ENCODE measurements at places on chromosomes 3 and 15. TPM values are rescaled to one million over a fixed set of nuclear protein-coding genes. Genes with fewer than 3 reads are reported as not detected.

DNA sequence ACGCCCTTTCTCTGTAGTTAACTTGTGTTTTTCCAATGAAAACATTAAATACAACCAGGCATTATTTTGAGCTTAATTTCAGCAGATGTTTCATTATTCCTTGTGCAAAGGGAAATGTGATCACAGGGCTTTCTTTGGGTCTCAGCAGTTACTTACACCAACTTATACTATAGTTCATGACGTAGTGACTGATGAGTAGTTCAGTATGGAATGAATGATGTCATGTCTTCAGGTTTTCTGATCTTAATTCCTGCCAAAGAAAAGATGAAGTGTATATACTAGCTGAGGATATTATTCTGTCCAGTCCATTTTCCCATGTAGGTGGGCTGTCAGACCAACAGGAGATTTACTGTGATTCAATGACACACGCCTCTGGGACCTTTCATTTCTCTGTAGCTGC, 61.3 kb downstream of the MYRIP start:
- H3K4me3 ChIP-seq = no peak overlapping the region
- H3K36me3 ChIP-seq = no peaks in the 10 kb centered on the region
- H3K27me3 ChIP-seq = no peaks in the 10 kb centered on the region
- no peak for DNase-seq
- no peaks in the 10 kb centered on the region for H3K4me1 ChIP-seq
- no peak overlapping the region for H3K27ac ChIP-seq

GRCh38 chr3:167380004-167380689, at the start of gene ZBBX:
Gene ZBBX, minus strand, starts transcription at chr3:167380297. Its CDS starts 7,396 bp downstream, at chr3:167372901.
- H3K4me1 ChIP-seq = no peaks in the 10 kb centered on the region
- peak; percentile 91 for DNase-seq
- no peak within 1 kb of the TSS for H3K27ac ChIP-seq
- peak within 1 kb of the TSS; percentile 32 for H3K4me3 ChIP-seq
- H3K27me3 ChIP-seq = no peaks in the 10 kb centered on the region

GRCh38 chr15:66872405-66872804, 170.4 kb downstream of the SMAD6 start:
- no peak overlapping the region for H3K4me3 ChIP-seq
- no peaks in the 10 kb centered on the region for H3K27me3 ChIP-seq
- no peak overlapping the region for H3K27ac ChIP-seq
- DNase-seq = no peak
- no peaks in the 10 kb centered on the region for H3K4me1 ChIP-seq

DNA sequence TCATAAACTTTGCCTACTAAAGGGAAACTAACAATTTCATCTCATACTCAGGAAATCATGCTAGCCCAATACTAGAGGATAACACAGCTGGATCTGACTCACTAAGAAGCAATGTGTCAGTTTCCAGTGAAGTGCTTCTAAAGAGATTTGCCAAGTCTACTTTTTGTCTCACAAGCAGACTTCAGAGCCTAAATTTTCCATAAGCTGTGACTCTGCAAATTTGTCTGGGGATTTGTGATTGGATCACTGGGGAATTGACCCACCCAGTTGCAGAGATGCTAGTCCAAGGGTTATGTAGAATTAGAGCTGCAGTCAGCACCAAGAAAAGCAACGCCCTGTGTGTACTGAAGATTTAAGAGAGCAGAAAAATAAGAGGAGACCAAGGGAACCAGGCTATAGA, 647.1 kb downstream of the NTRK3 start:
- no peaks in the 10 kb centered on the region for H3K4me1 ChIP-seq
- no peaks in the 10 kb centered on the region for H3K27me3 ChIP-seq
- H3K27ac ChIP-seq = no peak overlapping the region
- DNase-seq = no peak
- no peak overlapping the region for H3K4me3 ChIP-seq

DNA sequence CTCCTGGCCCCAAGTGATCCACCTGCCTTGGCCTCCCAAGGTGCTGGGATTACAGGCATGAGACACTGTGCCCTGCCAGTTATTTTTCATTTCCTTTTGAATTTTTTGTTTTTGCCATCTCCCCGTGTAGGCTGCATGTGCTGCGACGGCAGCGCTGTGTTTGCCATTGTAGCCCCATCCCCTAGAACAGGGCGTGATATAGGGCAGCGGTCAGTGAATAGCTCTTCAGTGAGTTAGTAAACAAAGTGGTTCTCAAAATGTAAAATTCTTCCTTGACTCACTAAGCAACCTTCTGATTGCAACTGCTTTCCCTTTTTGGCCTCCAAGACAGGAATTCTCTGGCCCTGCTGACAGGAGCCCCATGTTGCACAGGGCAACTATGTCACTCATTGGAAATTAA, 138.1 kb upstream of the CTDSPL start:
- DNase-seq = no peak
- no peaks in the 10 kb centered on the region for H3K27me3 ChIP-seq
- H3K4me1 ChIP-seq = peaks cover 14% of the 10 kb centered on the region
- H3K36me3 ChIP-seq = no peaks in the 10 kb centered on the region
- no peak overlapping the region for H3K27ac ChIP-seq

DNA sequence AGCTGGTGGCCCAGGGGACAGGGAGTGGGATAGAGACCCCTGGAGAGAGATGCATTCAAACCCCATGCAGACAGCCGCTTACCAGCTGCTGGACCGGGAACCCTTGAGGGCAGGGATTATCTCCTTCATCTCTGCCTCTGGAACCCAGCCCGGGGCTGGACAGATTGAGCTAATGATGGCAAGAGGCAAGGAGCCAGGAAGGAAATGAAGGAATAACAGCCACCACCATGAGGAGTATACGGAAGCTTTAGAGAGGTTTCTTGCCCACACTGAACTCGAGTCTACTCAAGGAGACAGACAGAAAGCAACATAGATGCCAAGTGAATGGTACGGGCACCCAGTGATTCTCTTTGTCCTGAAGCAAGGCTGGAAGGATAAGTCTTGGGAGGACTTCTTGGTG, 23.2 kb downstream of the HAPLN3 start:
- DNase-seq = no peak
- no peak overlapping the region for H3K27ac ChIP-seq
- peaks cover 4% of the 10 kb centered on the region for H3K27me3 ChIP-seq
- no peak overlapping the region for H3K4me3 ChIP-seq

DNA sequence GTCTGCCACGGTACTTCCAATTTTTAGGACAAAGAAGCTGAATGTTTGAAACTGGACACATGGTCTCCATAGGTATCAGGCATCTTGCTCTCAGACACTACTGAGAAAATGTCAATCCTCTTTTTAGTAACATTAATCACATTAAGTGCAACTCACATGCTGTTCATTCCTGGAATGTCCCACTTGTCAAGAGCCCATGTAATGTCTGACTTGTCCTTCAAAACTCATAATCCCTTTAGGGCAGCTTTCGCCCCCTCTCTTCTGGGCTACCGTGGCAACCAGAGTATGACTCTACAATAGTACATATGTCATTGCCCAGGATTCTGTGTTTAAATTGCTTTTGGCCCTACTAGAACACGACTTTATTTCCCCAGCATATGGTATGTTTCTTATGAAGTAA, 12.3 kb downstream of the NUDT16 start:
- no peaks in the 10 kb centered on the region for H3K27me3 ChIP-seq
- DNase-seq = no peak
- H3K36me3 ChIP-seq = no peaks in the 10 kb centered on the region
- no peaks in the 10 kb centered on the region for H3K4me1 ChIP-seq

DNA sequence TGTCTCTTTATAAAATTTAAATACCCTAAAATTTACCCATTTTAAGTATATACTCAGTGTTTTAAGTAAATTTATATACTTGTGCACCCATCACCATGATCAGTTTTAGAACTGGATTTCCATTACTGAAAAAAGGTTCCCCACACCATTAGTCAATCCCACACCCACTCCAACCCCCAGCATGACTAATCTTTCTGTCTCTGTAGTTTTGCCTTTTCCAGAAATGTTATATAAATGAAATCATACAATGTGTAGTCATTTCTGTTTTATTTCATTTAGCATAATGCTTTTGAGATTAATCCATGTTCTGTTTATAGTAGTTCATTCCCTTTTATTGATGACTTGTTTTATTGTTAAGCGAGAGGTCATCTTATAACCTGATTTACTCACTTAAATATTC, 66.1 kb upstream of the LIMD1 start:
- no peak overlapping the region for H3K27ac ChIP-seq
- no peak for DNase-seq
- H3K36me3 ChIP-seq = peaks cover 11% of the 10 kb centered on the region
- no peaks in the 10 kb centered on the region for H3K27me3 ChIP-seq

GRCh38 chr3:66138336-66139313, 82.2 kb upstream of the SLC25A26 start:
- H3K27me3 ChIP-seq = no peaks in the 10 kb centered on the region
- no peaks in the 10 kb centered on the region for H3K4me1 ChIP-seq
- H3K36me3 ChIP-seq = no peaks in the 10 kb centered on the region

DNA sequence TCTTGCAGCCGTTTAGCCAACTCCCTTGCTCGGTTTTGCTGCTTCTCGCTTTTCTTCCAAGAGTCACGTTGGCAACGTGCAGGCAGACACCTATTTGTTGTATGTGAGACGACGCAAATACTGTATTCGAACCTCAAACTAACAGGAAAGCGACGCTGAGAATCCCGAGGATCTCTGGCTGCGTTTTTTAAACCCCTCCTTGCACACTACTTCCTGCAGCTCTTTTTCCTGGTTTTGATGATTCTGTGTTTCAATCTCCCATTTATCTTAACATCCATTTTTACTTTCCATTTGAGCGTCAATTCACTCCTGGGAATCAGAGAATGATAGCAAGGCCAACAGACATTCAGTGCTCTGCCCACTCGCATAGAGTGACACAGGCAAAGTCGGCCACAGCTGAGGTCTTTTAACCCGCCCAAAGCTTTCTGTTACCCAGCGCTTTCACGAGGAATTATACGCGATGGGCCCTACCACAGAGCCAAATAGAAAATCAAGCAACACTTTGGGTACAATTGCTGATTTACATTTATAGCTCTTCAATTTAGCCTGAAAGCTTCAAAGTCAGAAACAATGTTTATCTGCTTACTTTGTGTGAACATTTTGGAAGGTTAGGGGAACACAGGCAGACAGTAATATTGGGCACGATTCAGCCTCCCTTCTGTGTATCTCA, 1.6 kb upstream of the ANXA2 start:
- peaks cover 9% of the 10 kb centered on the region for H3K36me3 ChIP-seq
- peaks cover 23% of the 10 kb centered on the region for H3K4me1 ChIP-seq
- no peak overlapping the region for H3K4me3 ChIP-seq

DNA sequence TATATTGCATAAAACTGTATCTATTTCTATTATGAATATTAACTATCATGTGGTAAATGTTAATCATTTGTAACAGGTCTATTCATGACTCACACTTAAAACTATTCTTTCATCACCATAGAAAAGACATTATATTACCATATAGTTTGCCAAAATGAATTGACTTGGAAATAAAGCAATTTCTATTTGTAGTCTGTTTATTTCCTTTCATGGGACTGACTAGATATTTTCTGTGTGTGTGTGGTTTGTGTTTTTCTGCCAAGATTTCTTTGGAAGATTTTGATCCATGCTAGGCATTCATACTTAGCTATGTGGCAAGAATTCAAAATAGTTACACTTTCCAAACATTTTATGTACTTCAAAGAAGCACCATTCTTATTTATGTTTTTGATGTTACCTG, 522.5 kb upstream of the AGTR1 start:
- no peaks in the 10 kb centered on the region for H3K36me3 ChIP-seq
- no peak overlapping the region for H3K27ac ChIP-seq
- no peak overlapping the region for H3K4me3 ChIP-seq
- DNase-seq = no peak
- H3K27me3 ChIP-seq = no peaks in the 10 kb centered on the region

DNA sequence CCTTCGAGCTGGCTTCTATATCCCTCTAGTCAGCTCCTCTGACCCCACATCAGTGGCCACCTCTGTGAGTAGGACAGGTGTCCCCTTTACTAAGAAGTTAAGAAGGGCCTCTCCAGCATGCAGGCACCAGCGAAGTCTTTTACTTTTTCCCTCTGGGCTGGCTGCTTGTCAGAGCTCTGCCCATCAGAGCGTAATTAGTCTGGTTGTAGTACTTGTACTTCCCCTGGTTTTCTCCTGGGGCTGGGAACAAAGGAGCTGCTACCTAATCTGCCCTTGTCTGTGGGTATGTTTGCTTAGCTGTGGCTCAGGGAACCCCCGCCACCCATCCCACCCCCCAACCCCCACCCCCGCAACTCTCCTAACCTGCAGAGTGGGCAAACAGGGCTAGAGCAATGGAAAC, 27.4 kb upstream of the ALPK3 start:
- H3K36me3 ChIP-seq = peaks cover 59% of the 10 kb centered on the region
- DNase-seq = no peak
- no peak overlapping the region for H3K4me3 ChIP-seq
- H3K27ac ChIP-seq = no peak overlapping the region
- no peaks in the 10 kb centered on the region for H3K27me3 ChIP-seq
- peaks cover 14% of the 10 kb centered on the region for H3K4me1 ChIP-seq

GRCh38 chr15:57726411-57726810, 19.9 kb downstream of the POLR2M start:
- H3K27ac ChIP-seq = no peak overlapping the region
- DNase-seq = no peak
- H3K4me1 ChIP-seq = no peaks in the 10 kb centered on the region

DNA sequence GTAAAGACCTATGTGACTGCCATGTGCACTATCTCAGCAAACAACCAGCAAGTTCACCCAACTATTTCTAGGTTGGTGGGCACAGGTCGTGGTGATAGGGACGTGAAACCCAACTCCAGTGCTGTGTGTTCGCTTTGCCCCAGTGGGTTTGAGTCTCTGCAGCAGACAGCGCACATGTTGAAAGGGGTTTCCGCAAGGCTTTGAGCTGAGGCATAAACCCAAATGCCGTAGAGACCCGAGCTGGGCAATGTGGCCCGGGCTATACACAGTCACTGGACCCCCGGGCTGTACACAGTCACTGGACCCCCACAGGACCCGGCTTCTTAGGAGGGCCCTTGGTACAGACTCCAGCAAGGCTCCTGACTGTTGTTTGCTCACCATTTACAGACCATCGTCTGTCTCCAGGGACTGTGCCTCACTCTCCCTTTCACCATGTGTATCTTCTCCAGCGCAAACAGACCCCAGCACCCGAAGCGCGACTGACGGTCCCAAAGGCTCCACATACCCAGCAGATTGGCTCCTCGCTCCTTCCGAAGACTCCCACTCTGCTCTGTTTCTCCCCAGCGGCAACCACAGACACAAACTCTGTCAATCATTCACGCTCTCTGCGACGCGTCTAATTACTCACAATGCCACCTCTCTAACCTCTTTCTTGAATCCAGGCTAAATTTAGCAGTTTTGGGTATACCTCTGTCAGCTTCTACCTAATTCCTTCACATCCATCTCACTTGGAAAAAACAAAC, 31.2 kb downstream of the PCSK6 start:
- no peak overlapping the region for H3K4me3 ChIP-seq
- H3K27ac ChIP-seq = peak overlapping the region; percentile 33
- no peak for DNase-seq
- H3K27me3 ChIP-seq = no peaks in the 10 kb centered on the region

DNA sequence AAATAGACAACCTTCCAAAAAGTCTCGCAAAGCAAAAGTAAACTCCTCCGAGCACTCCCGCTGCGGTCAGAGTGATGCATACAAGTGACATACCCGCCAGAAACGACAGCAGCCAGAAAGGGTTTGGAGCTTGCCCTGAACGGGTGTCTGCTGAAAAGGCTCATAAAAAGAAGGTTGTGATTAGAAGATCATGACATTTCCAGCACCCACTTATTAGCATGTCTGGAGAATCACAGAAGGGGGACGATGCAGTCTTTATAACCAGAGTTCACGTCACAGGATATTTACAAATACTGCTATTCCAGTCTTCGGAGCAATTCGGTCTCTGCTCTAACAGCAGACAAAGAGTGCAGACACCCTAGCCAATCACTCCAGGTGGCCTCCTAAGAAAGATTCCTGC, 59.1 kb upstream of the FRMD4B start:
- peak overlapping the region; percentile 30 for H3K4me3 ChIP-seq
- no peaks in the 10 kb centered on the region for H3K36me3 ChIP-seq
- no peak for DNase-seq
- H3K4me1 ChIP-seq = no peaks in the 10 kb centered on the region

GRAMD1C gene
- 6.4 TPM for total RNA-seq

ARL6 gene
- 10.1 TPM for total RNA-seq

ZNF80 gene
- total RNA-seq = not detected

EBLN2 gene
- total RNA-seq = 4.0 TPM

CCR3 gene
- total RNA-seq = 0.43 TPM

Data from upper lobe of right lung (tissue), 1 donor.